ENCODE measurements at places on chromosomes 5 and 9.

GRCh38 chr5:142320851-142321560, 3.8 kb downstream of the SPRY4 start:
- peaks cover 16% of the 10 kb centered on the region for H3K4me1 ChIP-seq
- H3K27ac ChIP-seq: no peak overlapping the region
- H3K36me3 ChIP-seq: no peaks in the 10 kb centered on the region
- H3K4me3 ChIP-seq: no peak overlapping the region

GRCh38 chr5:136004436-136004835, 24.4 kb upstream of the TGFBI start:
- no peak for DNase-seq
- peaks cover 2% of the 10 kb centered on the region for H3K4me1 ChIP-seq
- H3K4me3 ChIP-seq: no peak overlapping the region
- peaks cover 7% of the 10 kb centered on the region for H3K27me3 ChIP-seq
- H3K27ac ChIP-seq: no peak overlapping the region

- peaks cover 22% of the 10 kb centered on the region for H3K27me3 ChIP-seq
- H3K36me3 ChIP-seq: no peaks in the 10 kb centered on the region
- no peak for DNase-seq
- H3K4me3 ChIP-seq: no peak overlapping the region
- no peaks in the 10 kb centered on the region for H3K4me1 ChIP-seq
These were observed 200.2 kb downstream of the SLIT3 start for GRCh38 chr5:169100735-169101075.

DNA sequence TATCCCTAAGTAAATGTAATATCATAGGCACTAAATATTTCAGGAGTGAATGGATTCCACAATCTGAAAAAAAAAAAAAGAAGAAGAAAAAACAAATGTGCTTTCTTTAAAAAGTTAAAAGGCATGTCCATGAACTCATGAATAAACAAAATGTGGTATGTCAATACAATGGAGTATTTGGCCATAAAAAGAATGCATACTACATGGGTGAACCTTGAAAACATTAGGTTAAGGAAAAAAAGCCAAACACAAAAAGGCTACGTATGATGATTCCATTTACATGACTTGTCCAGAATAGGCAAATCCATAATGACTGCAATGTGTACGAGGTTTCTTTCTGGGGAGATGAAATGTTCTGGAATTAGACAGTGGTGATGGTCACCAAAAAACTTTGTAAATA, 45.3 kb downstream of the FNIP1 start:
- H3K36me3 ChIP-seq: no peaks in the 10 kb centered on the region
- peaks cover 24% of the 10 kb centered on the region for H3K4me1 ChIP-seq
- no peak overlapping the region for H3K4me3 ChIP-seq
- no peaks in the 10 kb centered on the region for H3K27me3 ChIP-seq

DNA sequence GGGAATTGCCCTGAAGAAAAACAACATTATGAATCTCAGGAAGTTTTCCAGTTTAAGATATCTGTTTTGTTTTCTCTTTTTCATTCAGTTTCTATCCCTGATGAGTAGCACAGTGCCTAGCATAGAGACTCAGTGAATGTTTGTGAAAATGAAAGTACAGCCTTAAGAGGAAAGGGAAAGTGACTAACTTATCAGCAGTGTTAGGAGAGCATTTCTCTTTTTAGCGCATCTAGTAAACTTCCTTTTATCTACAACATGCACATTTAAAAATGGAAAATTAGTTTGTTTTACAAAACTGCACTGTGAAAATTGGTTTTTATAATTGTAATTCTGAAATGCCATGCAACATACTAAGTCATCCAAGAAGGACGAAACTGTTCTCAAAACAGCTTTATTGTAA, 110.8 kb downstream of the SMARCA2 start:
- peak overlapping the region; percentile 76 for H3K27ac ChIP-seq
- no peaks in the 10 kb centered on the region for H3K27me3 ChIP-seq
- no peak for DNase-seq
- peaks cover 62% of the 10 kb centered on the region for H3K4me1 ChIP-seq
- peak overlapping the region; percentile 49 for H3K4me3 ChIP-seq
